ENCODE measurements at places on chromosomes 11 and 22. TPM values are rescaled to one million over a fixed set of nuclear protein-coding genes. Genes with fewer than 3 reads are reported as not detected.

DNA sequence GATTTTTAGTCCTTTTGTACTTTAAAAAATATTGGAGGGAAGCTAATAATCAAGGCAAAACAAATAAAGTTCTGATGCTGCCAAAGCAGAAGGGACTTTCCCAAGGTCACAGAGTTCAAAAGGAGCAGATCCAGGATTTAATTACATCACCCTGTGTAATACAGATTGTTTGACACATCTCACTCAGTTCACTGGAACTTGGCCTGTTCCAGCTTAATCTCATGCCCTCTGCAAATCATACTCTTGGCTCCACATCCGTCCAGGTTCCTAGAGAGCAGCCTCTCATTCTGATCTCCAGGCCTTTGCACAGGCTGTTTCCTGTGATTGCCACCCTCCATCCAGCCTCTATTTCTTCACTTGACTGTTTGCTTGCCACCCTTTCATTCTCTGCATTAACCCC lies 151.7 kb downstream of the SPON1 start:
- DNase-seq, result no peak

DNA sequence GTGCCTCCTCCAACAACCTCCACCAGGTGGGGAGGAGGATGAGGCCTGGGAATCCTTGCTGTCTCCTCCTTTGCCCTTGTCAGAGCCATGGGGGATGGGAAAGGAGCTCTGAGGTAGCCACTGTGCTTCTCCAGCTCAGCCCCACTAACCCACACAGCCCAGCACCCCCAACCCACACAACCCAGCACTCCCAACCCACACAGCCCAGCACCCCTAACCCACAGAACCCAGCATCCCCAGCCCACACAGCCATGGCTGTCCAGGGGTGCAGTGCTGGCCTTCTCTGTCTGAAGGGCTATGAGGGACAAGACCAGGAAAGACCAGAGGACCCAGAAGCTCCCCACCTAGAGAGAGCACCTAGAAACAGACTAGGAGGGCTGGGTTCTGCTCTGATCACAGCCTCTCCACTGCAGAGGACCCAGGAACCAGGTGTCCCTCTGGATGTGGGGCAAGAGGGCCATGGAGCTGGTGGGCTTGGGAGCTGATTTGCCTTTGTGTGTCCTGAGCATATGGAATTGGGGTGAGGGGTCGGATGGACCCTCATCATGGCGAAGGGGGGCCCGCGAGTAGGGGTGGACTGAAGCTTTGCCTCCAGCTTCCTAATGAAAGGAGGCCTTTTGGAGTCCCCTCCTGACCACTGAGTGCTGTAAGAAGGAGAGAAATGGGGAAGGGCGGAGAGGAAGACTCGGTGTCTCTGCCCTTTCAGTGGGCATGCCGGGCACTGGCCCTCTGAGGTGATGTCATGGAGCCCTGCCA lies 117.6 kb upstream of the THY1 start:
- DNase-seq, result no peak

DNA sequence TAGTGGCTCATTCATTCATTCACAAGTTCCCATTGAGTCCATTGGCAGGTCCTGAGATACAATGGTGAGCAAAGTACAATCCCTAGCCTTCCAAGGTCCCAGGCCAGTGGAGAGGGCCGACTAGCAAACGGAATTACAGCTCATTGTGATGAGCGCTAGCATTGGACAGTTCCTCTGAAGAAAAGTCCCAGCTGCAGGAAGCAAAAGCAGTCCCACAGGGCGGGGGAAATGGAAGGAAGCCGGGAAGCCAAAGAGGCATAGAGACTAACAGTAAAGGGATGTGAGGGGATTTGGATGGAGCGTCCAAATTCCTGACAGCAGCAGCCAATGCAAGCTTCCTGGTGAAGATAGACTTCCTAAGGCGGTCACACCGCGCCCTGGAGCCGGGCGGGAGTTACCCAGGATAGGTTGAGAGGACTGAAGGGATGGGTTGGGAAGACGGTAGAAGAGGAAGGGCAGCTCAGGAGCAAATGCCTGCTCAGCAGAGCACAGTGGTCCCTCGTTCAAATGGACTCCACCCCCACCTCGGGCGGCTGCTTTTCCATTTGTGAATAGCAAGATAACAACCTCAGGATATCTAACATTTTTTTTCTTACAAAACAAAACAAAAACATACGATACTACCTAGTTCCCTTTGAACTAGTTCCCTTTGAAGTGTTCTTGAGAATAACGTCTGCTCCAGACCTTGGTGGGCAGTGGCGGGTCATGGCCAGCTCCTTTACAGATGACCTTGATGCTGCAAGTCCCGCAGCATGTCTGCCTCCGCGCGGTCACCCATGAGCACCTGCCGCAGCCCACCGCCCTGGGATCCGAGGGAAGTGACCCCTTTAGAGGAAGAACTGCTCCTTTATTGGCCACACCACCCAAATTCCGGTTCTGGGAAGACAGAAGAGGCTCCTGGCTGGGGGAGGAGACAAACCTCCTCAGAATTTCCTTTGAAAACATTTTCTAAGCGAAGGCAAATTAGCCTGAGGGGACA lies 132.9 kb downstream of the RASSF10 start:
- DNase-seq, result no peak

- DNase-seq, result peak; percentile 13
These were observed 17.8 kb downstream of the ADA2 start for GRCh38 chr22:17201285-17201945.

DNA sequence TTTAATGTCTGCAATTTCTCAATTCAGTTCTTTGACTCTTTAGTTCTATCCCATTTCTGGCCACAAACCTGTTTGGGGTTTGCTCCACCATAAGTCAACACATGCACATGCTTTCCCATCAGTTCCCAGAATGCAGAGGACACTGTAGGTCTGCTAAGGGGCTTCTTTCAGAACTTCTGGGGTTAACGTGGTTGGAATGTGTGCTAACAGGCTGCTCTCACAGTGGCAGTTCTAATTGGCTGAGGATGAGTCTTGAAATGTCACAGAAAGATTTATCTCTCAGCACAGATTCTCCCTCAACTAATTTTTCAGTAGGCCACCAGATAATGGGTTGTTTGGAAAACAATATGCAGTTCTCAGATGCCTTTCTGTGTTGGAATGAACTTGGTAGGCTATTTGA lies 703.4 kb downstream of the NTM start:
- DNase-seq, result no peak

Gene PYGM
- 0.16 TPM for total RNA-seq

DNA sequence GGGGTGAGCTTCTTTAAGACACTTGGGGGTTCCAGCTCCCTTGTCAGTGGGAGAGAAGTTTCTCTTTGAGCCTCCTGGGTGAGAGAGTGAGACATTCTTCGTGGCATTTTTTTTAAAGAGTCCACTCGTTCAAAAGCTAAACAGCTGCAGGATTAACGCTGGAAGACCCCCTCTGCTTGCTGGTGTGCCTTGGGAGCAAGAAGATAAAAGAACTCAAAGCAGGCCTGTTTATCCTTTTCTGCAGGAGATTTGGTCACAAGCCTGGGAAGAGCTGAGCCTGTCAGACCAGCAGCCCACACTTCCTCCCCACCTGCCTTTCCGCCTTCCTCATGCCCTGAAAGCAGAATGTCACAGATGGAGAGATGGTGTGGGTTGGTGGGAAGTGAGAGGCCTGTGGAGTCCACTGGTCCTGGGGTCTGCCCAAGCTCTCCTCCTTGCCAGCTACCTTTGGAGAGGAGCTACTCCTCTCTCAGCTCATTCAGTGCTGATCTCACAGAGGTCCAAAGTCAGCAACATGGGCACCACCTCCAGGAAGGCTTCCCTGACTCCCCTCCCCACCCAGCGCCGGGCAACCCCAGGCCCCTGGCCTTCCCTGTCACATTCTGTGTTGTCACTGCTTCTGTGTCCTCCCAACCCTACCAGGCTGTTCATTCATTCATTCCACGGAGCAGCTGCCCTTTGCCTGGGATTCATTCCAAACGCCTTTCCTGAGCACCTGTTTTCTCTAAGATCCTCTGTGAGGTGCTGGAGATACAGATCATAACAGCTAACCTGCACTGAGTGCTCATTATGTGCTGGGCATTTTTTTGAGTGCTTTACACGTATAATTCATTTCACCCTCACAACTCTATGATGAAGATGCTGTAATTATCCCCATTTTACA lies 6.7 kb downstream of the GDPD5 start:
- DNase-seq, result no peak

Gene ABCC8
- 0.52 TPM for total RNA-seq

DNA sequence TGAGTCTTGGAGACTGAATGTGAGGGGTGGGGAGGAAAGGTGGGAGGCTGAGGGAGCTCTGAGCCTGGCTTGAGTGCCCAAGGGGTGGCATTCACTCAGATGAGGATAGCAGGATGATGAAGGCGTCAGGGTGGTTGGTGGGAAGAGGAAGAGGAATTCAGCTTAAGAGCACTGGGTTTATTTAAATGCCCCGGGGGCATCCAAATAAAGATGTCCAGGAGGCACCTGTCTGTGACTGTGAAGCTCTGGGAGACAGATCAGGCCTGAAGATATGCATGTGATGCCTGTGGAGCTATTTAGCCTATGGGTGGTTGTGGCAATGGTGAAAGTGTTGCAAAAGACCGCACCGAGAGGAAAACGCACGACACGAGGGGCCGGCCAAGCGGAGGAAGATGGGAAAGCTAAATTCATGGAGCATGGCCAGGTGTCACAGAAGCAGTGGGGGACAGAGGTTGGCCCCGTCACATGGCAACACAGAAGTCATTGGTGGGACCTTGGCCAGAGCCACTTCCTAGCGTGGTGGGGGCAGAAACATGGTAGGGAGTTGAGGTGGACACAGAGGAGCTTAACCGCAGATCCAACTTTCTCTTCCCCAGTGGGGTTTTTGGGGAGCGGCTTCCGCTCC lies 15.5 kb downstream of the SLC37A2 start:
- DNase-seq, result no peak

DNA sequence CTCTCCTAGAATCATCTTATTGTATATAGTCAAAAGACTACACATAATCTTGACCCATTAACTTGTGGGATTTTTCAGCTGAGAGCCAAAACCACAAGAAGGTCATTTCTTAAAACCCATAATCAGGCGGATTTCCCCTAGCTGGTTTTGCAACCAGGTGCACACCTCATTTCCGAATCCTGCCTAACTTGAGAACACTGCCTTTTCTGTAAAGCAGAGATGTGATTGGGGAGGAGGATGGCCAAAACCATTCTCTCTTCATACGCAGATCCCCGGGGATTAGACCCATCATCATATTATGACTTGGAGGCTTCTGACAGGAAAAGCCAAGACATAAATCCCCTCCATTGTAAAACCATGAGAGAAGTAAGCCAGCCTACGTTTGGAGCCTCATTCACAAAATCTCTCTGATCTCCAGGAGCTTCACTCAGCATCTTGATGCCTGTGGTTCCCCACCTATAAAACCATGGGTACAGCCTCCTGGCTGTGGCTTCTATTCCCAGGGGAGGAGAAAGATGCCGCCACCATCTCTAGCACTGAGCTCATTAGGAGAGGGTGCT lies 191.3 kb downstream of the KIF18A start:
- no peak for DNase-seq

DNA sequence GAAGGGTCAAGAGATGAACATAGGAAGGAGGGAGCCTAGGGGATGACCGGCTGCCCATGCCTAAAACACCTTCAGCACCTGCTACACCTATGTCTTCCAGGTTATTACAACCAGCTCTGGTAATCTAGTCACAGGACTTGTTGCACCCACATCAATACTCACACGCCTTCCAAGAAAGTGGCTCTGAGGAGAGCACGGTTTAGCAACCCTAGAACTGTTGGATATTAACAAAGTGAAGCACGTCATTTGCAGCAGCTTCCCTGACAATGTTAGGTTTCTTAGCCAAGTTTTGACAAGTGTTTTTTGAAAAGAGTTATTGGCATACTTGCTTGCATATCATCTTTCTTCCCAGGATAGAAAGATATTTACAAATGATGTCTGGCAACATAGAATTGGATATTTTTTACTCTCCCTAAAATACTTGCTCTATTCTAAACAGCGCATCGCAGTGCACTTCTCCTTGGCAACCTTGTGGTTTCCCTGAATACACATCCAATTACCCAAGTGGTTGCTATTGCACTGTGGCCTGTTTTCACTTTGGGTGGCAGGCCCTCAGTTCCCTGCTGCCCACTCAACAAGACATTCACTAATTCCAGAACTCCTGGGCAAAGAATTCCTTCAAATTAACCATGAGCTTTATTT lies 94.3 kb upstream of the ARHGAP42 start:
- DNase-seq, result no peak

- DNase-seq, result no peak
These were observed 20.9 kb downstream of the NCF4 start for GRCh38 chr22:36881504-36882245.

Gene PLEKHB1
- 43.0 TPM for total RNA-seq

- DNase-seq, result no peak
These were observed 13.2 kb upstream of the C1QTNF4 start for GRCh38 chr11:47607380-47607779.

DNA sequence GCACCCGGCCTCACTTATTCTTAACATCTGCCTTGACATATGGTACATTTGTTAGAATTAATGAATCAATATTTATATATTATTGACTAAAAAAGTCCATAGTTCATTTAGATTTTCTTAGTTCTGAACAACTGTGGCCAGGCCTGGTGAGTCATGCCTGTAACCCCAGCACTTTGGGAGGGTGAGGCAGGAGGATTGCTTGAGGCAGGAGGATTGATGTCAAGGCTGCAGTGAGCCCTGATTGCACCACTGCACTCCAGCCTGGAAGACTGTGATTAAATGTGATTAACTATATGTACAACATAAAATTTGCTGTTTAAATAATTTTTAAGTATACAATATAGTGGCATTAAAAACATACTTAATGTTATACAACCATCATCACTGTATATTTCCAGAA lies 5.6 kb downstream of the UVRAG start:
- DNase-seq, result no peak

Gene LSP1
- 0.05 TPM for total RNA-seq

DNA sequence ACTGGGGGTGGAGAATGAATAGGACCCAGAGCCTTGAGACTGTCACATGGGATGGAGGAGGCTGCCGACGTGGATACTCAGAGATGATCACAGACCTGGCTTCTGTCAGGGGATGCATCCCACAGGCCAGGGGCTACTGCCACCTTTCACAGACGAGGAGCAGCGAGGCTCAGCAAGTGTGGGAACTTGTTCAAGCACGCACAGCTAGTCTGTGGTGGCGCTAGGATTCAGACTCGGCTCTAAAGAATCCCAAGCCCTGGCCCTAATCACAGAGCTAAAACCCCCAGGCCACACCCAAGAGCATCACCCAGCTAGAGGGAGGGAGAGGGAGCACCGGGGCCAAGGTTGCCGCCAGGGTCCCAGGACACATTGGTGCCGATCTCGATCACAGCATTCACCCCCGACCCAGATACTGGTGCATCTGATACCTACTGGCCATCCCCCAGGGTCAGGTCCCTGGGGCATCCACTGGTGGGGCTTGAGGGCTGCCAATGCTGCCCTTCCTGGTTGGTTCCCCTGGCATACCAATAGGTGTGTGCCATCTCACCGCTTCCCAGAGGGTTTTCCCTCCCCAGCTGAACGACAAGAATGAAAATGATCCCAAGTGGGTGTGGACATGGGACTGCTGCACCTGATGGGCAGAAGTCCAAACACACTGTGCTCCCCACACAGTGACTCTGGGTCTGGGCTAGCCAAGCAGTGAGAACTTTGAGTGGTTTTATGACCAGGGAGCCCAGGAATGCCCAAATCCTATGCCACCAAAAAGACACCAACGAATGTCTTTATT lies 6.2 kb downstream of the CHST1 start:
- no peak for DNase-seq

All from HT-29 (cell line).